Progenitor cell of endocrine pancreas (in vitro differentiated cells): ENCODE measurements at places on chromosomes 2 and 18. TPM values are rescaled to one million over a fixed set of nuclear protein-coding genes. Genes with fewer than 3 reads are reported as not detected.

The ACKR3 gene
- 18.8 and 23.3 TPM in 2 replicates for total RNA-seq

The HOXD13 gene
- not detected in 2 replicates for total RNA-seq

The SCYGR5 gene
- not detected in 2 replicates for total RNA-seq

The SNORC gene
- 1.8 and 2.8 TPM in 2 replicates for total RNA-seq

The CACNB4 gene
- total RNA-seq: 2.3 and 2.5 TPM in 2 replicates

The SPC25 gene
- total RNA-seq: 14.5 and 15.8 TPM in 2 replicates

The NYAP2 gene
- total RNA-seq: 0.10 TPM in 1 of 2 replicates, not detected in the other

The THUMPD2 gene
- 16.5 and 18.7 TPM in 2 replicates for total RNA-seq

The METTL4 gene
- 11.2 and 11.3 TPM in 2 replicates for total RNA-seq

GRCh38 chr2:50746526-50746925 is 285.4 kb downstream of the NRXN1 start:
- DNase-seq: peak; percentile 10

- no peak for DNase-seq
Observed at GRCh38 chr2:136065384-136065783, 52.6 kb downstream of the CXCR4 start.

DNA sequence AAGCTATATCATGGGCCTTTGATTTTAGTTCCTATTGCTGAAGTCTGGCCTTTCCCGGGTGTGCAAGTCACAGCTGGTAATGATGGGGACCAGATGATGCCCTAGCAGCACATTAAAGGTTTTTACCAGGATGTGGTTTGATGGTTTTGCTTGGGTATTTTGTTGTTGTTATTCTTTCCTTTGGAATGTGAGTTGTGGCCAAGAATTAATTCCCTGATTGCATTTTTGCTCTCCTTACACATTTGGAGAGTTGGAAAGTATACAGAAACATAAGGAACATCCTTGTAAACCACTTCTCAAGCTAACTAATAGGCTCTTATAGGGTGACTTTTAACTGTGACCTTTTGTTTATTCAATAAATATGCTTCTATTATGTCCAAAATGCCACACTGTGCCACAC is 154.1 kb upstream of the MMADHC start:
- no peak for DNase-seq

GRCh38 chr2:179181002-179181401 is 83.6 kb downstream of the SESTD1 start:
- no peak for DNase-seq

- no peak for DNase-seq
Observed at GRCh38 chr2:215825707-215826106, 187.6 kb downstream of the MREG start.

- no peak for DNase-seq
Observed at GRCh38 chr2:136376798-136377211, 258.9 kb upstream of the CXCR4 start.

DNA sequence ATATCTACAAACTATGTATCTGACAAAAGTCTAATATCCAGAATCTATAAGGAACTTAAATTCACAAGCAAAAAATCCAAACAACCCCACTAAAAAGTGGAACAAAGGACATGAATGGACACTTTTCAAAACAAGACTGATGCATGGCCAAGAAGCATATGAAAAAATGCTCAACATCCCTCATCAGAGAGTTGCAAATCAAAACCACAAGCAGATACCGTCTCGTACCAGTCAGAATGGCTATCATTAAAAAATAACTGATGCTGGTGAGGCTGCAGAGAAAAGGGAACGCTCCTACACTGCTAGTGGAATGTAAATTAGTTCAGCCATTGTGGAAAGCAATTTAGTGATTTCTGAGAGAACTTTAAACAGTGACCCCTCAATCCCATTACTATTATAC is 56.5 kb downstream of the CCBE1 start:
- no peak for DNase-seq

DNA sequence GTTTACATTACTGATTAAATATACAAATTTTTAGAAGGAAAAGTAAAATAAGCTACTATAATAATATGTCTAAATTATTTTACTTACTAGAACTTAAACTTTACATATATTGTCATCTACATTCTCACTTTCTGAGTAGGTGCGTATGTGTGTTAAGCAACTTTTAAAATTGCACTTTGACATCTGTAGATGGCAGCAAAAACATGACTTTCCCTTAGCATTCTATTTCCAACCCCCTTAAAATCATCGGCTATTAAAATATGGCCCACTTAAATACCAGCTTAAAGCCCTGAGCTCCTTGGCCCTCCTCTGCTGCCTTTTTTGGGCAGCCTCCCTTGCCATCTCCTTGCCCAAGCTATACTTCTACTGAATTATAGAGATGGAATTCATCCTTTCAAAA is 78.0 kb downstream of the UPP2 start:
- no peak for DNase-seq

- no peak for DNase-seq
Observed at GRCh38 chr18:78169174-78169864, 810.3 kb upstream of the SALL3 start.

DNA sequence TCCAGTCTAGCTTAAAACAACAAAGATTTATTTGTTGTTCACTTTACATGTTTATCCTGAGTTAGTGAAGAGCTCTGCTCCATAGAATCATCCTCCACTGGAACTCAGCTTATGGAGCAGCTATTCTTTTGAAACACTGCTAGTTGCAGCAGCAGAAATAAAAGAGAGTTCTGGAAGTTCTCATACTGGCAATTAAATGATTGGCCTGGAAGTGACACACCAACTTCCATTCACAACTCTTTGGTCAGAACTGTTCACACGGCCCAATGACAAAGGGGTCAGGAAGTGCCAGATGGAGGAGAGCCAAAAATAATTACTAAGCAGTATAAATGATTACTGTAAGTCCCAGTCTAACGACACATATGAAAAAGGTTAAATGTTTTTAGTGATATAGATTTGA is 39.1 kb downstream of the FBXO11 start:
- no peak for DNase-seq

- DNase-seq: peak; percentile 19
Observed at GRCh38 chr2:234496055-234496834, 636 bp downstream of the ARL4C start.

GRCh38 chr2:26466662-26467310 is 11.1 kb downstream of the OTOF start:
- no peak for DNase-seq

DNA sequence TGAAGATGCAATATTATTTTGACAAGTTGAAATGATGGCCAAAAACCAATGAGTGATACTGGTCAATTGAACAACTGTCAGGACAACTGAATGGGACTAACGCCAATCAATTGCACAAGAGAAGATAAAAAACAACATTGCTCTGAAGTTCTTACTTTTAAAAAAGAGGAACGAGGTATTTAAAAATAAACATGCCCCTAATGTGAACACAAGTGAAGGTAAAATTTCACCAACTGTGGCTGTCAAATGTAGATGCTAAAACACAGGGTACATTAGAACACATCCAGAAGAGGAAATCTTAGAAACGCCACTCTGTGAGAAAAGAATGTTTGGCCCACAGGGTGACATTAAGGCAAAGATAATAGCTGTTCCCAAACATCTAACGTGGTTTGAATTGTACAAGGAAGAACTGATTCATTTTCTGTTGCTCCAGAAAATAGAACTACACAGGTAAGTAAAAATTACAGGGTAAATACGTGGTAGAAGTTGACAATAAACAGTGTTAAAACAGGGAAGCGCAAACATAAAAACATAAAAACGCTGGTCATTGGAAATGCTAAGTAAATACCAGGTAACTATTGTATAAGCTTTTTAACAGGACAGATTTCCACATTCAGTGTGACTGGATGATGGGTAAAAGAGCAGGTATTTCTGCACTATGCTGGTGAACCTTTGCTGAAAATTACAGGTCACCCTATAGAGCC is 20.3 kb downstream of the LONRF2 start:
- no peak for DNase-seq

DNA sequence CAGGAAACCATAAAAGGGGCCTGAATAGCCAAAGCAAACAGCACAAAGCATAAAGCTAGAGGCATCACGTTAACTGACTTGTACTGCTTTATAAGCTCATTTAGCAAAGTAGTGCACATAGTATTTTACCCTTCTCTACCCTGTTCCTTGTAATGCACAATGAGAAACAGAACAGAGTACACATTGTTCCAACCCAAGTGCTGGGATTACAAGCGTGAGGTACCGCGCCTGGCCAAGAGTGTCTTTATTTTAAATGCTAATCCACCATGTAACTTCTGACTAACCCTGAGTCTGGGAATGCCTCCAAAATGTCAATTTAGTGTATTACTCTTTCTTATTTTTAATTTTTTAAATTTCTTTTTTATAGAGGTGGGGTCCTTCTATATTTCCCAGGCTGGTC is 46.4 kb upstream of the STON1 start:
- no peak for DNase-seq

GRCh38 chr2:234003972-234004617 is 46.4 kb upstream of the SPP2 start:
- DNase-seq: no peak

DNA sequence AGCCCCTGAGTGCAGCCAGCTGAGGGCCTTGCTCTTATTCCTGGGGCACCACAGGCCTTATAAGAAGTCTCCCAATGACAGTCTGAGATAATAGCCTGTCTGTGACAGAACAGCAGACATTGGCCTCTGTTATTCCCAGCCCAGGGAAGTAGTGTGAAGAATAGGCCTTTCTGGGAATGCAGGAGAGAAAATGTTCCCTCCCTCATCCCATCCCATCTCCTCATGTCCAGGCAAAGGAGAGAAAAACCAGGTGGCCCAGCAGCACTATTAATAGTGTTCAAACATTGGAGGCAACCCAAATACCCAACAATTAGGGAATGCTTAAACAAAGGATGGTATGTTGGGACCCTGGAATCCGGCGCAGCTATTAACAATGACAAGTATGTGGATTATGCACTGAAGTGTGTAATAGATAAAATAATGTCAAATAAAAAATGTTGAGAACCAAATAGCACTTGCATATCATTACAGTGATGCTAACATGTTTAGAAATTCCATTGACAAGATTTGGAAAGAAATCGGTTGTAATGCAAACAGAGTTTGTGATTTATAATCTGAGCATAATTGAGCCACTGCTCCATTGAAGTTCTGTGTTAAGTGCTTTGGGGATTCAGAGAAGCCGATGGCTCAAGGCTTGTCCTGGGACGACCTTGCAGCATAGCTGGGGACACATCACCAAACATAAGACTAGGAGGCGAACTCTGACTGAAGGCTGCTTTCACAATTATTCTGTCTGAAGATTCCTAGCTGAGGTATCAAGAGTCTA is 69.3 kb downstream of the LBH start:
- DNase-seq: no peak

DNA sequence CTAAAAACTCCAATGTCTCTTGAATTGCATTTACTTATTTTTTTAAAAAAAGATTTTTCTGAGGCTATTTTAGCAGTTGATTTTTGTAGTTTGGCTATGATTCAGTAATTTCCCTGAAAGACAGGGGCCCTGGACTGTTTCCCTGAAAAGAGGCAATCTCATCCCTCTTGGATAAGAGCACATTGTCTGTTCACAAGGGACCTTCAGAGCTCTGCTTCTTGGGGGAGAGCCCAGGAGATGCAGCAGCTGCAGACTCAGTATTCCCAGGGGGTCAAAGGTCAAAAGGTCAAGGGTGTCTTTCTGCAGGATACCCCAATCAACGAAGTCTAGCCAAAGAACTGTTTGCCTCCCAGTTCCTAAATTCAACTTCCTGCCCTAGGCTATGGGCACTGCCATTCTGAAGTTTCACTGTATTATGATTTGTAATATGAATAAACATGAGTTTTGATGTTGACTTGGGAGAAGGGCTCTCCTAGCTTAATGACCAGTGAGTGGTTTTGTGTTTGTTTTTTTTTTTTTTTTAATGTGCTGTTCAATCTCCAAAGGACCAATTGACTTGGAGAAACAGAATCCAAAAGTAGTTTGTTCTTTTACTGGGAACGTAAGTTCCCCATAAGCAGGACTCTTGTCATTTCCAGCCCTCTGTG is 157.0 kb upstream of the SERPINE2 start:
- no peak for DNase-seq

DNA sequence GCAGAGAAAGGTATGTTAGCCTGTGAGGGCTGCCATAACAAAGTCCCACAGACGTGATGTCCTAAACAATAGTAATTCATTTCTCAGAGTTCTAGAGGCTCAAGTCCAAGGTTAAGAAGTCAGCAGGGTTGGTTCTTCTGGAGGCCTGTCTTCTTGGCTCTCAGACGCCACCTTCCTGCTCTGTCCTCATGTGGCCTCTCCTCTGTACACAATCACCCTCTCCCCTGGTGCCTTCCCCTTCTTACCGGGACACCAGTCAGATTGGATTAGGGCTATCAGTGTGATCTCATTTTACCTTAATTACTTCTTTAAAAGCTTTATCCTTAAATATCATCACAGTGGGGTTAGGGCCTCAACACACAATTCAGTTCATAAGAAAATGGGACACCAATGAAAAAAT is 860.5 kb downstream of the RNF144A start:
- no peak for DNase-seq

- no peak for DNase-seq
Observed at GRCh38 chr2:200667413-200667812, 81.6 kb downstream of the AOX1 start.

- DNase-seq: peak; percentile 74
Observed at GRCh38 chr2:46461011-46461674, 18.2 kb upstream of the TMEM247 start.

GRCh38 chr2:22929998-22930397 is 455.0 kb upstream of the KLHL29 start:
- DNase-seq: no peak

- DNase-seq: no peak
Observed at GRCh38 chr18:79355433-79356335, 40.0 kb upstream of the NFATC1 start.

GRCh38 chr2:136323935-136324334 is 206.0 kb upstream of the CXCR4 start:
- DNase-seq: no peak

DNA sequence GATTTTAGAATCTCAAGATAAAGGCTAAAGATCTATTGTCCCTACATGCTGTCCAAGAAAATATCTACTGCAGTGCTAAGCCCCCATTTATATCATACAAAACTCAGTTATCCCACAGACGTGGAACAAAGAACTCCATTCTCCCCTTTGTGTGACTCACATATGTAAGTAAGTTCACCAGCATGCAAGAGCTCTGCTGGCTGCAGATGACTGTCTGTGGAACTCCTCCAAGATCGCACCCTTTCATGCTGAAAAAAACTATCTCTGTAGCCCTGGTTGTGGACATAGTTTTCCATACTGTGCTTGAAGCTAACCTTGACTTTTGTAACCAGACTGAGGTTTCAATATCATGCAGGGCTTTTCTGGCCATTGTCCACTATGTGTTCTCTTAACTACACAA is 207.1 kb downstream of the ZNF521 start:
- DNase-seq: no peak

DNA sequence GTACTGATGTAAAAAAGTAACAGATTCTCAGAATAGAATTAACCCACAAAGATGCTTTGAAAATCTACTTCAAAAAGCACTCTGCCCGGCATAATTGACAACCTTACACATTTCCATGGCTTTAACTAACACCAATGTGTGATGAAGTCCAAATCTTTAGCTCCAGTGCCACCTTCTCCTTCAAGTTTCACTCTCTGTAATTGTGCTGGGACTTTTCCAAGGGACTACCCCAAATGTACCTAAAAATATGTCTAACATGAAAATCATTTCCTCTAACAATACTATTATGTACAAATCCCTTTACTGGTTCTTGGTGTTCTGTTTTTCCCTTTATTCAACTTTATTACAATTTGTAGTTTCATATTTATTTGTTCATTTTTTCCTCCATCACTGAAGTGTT is 20.6 kb upstream of the UBE2E3 start:
- DNase-seq: no peak

GRCh38 chr2:33238111-33238510 is 238.3 kb upstream of the RASGRP3 start:
- no peak for DNase-seq

GRCh38 chr2:32498306-32498705 is 129.5 kb upstream of the TTC27 start:
- DNase-seq: no peak

GRCh38 chr2:237704501-237705434 is 77.4 kb downstream of the LRRFIP1 start:
- DNase-seq: no peak
